ENCODE measurements at places on chromosomes 7 and 10. TPM values are rescaled to one million over a fixed set of nuclear protein-coding genes. Genes with fewer than 3 reads are reported as not detected.

TCF7L2 gene
- 50.5 TPM for total RNA-seq

SLC18A2 gene
- total RNA-seq, result 0.35 TPM

HOXA4 gene
- 3.7 TPM for total RNA-seq

AP1S1 gene
- total RNA-seq, result 11.9 TPM

MLXIPL gene
- total RNA-seq, result 36.4 TPM

NCOA4 gene
- 101 TPM for total RNA-seq

PPP1R17 gene
- not detected for total RNA-seq

GPR141 gene
- total RNA-seq, result not detected

THNSL1 gene
- total RNA-seq, result 0.54 TPM

GRCh38 chr7:112743811-112744210, 46.4 kb downstream of the TMEM168 start:
- no peak for DNase-seq

GRCh38 chr7:107882766-107883165, 8.2 kb upstream of the DLD start:
- no peak for DNase-seq

GRCh38 chr7:100865938-100866728, 1.1 kb upstream of the TRIP6 start:
- DNase-seq, result no peak

DNA sequence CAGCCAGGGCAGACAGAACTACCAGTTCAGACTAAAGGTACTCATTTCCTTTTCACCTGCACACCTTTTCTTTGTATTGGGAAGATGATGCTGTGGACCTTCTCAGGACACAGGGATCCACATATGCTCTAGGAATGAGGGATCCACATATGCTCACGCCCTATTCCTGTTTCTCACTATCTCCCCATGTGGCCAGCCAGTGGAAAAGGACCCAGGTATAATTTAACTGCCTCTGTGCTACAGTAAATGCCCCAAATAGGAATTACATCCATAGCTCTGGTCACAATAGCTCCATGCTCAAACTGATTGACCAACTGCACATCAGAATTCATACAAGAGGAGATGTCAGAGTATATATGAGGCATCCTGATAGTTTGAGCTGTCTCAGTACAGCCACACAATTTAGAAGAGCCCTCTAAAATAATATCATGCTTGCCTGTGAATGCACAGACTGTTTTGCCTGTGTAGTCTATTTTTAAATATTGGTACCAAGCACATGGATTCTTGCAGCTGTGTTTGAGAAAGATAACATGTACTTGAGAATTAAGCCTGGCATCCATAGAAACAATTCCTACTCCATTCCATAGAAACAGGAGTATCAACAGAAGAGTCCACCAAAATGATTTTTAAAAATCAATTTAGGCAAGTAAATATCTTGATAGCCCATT, 43.7 kb downstream of the CTTNBP2 start:
- DNase-seq, result no peak

- DNase-seq, result no peak
These were observed 93.9 kb downstream of the FAM53B start for GRCh38 chr10:124650263-124650662.

DNA sequence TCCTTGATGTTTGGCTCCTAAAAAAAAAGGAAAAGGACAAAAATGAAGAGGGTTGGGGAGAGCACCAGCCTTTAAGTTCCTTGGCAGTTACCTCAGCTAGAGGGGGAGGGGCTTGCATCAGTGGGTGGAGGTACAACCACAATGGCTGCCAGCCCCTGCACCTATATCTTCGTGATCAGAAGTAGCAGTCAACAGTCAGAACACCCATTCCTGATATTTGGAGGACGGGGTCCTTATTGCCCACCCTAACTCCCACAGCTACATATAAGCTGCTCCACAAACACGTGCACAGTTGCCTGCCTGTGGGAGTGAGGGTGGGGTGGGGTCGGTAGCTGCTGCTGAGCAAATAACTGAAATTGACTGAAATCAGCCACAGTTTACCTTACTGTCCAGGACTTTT, 26.2 kb downstream of the C1GALT1 start:
- DNase-seq, result no peak

- no peak for DNase-seq
These were observed 25.9 kb downstream of the VAX1 start for GRCh38 chr10:117112220-117112619.

DNA sequence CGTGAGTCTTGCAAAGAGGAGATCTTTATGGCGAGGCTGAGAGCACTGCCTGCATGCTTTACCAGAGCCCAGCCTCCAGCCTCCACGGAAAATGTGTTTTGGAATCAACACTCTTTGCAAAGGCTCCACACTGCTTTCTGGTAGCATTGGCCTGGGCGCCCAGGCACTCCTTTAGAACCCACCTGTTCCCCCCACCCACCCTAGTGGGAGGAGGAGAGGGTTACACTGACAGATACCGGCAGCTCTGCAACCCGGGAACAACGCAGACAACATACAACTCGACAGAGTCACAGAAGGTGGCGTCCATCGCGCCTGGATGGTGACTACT, 5.5 kb upstream of the MNX1 start:
- no peak for DNase-seq

GRCh38 chr10:59393349-59393748, 31.0 kb upstream of the FAM13C start:
- DNase-seq, result no peak

DNA sequence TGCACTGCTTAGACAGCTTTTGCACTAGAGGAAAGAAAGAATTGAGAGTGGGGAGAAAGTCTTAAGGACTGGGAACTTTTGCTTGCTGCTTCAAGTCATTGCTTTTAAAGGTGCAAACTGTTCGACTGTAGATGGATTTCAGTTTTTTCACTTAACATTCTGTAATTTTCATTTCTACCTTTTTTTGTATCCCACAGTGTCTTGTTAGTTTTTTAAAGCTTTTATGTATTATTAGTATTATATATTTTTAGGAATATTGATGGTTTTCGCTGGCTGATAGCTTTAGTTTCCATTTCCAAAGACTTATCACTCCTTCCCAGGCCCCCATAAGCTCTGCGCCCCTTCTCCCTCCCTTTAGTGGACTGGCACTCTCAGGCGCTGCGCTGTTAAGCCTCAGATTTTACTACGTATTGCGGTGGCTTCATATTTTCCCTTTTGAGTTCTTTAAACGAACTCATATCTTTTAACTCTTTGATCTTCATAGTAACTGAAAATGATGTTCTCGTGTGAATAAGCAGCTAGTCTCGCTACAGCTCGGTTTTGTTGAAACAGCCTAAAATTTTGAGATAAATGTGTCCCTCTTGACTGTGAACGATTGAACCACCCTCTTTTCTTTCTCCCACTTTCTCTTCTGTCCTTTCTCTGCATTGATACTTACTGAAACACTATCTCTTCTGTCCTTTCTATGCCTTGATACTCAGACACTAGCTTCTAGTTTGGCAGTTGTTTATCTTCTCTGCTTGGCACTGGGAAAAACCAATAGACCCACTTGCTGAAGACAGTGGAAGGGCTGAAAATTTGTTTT, 2.5 kb upstream of the ETV1 start:
- DNase-seq, result no peak

GRCh38 chr10:71536332-71536731, 139.6 kb downstream of the CDH23 start:
- no peak for DNase-seq

DNA sequence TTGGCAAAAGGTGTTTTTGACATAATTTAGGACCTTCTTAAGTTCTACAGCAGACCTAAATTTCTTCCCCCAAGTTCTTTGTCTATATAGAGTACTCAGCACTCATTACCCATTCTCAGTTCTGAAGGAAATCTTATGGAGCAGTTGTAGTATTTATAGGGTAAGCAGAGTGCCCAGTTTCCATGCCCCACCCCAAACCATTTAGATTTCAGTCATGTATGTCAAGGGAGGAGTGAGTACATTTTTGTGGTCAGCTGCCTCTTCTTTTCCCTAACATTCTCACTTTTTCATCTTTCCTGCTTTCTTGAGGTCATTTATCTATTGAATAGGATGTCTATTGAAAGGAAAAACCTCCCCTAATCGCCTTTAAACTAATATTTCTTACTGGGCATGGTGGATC, 83.3 kb downstream of the KAT6B start:
- no peak for DNase-seq

DNA sequence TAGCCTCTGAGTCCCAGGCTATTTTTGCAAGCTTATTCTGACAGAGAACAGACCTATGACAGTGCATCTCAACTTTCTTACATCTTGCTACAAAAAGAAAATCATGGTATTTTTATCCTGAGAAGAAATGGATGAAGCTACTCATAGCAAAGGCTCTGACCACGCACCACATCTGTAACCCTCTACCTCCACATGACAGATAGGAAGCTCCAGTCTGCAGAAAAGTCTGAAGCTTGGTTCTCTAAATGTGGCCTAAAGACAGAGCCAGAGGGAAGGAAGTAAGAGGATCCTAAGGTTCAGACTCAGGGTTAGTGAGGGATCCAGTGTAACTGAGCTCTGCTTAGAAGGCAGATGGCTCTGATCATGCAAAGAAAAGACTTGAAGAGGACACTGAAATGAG, 58.4 kb upstream of the ABCB5 start:
- no peak for DNase-seq

DNA sequence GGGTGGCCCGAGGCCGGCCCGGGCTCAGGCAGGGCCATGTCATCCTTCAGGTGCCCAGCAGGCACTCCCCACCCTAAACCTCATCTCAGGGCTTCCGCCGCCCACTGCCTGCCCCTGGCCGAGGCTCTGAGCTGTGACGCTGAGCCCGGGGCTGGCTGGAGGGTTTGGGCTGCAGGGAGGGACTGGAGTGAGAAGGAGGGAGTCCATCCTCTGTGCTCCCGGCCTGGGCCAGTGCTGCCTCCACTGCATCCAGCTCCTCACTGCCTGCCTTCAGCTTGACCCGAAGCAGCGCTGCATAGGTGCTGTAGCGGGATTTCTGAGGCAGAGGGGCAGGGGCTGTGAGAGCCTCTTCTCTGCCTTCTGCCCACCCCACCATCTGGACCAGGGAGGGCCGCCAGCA, 7.6 kb downstream of the NFKB2 start:
- DNase-seq, result no peak

DNA sequence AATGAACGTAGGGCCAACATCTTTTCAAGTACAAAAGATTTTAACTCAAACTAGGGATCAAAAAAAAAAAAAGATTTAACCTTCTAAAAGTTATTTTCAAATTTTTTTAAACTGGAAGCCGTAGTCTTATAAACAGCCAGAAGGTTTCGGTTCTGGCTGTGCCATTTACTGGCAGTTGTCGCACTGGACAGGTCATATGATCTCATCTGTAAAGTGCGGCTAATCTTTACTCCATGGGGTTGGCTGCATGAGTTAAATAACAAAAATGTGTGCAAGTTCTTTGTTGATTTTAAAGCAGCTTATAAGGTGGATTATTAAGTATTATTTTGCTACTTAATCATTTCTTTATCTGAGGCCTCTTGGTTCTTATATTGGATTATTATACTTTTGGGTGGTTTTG, 36.6 kb downstream of the TRUB1 start:
- DNase-seq, result no peak

GRCh38 chr10:1638889-1639419, 98.4 kb downstream of the ADARB2 start:
- DNase-seq, result no peak

GRCh38 chr7:128974241-128974934, 36.7 kb downstream of the IRF5 start:
- DNase-seq, result no peak

DNA sequence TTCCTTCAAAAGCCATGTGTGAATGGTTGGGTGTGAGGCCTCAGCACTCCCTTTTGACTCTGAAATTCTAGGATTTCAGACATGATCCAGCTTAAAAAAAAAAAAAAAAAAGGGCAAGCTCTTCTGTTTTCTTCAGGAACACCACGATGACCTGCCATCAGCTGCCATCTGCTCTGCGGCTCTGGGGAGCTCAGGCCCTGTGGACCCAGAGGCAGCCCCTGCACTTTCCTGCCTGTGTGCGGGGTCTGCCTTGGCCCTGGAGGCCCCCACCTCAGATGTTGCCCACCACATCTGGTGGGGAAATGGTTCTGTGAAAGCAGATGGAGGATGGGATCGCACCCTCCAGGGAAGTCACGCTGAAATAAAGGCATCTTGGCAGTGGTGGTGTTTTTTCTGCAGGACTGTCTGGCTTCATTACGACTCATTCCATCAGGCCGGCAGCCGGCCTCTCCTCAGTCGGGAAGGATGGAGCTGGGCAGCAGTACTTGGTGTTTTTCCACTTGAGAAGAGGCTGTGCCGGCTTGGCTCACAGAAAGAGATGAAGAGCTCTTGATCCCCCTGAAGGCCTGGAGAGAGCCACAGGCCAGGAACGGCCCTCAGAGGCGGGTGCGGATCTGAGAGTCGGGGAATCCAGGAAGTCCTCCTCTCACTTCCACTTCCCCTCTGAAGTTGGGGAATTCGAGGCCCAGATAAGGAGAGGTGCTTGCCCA, 66.1 kb upstream of the AQP1 start:
- no peak for DNase-seq

GRCh38 chr7:156640257-156640948, at the start of gene RNF32:
Gene RNF32, plus strand, starts transcription at chr7:156640774. Its CDS starts 3,104 bp downstream, at chr7:156643878.
- peak; percentile 45 for DNase-seq

- DNase-seq, result peak; percentile 62
These were observed 120.7 kb downstream of the DYNC2I1 start for GRCh38 chr7:158976849-158977593.

All from thoracic aorta (tissue), 2 donors.